ENCODE measurements at places on chromosomes 3 and 15.

DNA sequence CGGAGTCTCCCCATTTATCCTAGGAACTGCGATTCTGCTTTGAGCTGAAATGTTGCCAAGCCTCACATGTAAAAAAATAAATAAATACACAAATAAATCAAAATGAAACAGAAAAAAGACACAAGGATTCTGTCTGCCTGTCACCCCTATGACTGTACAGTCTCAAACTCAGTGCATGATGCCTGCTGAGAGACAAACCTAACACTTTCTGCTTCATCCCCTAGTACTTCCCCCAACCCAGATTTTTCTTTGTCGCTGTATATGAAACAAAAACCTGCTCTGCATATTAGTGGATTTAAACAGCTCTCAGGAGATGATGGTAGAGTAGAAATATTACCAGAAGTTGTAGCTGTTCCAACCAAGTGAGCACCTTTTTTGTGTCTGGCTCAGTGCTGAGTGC, 530.7 kb upstream of the CFAP20DC start:
- DNase-seq: no peak

GRCh38 chr3:81951106-81951505, 189.7 kb upstream of the GBE1 start:
- DNase-seq: no peak

DNA sequence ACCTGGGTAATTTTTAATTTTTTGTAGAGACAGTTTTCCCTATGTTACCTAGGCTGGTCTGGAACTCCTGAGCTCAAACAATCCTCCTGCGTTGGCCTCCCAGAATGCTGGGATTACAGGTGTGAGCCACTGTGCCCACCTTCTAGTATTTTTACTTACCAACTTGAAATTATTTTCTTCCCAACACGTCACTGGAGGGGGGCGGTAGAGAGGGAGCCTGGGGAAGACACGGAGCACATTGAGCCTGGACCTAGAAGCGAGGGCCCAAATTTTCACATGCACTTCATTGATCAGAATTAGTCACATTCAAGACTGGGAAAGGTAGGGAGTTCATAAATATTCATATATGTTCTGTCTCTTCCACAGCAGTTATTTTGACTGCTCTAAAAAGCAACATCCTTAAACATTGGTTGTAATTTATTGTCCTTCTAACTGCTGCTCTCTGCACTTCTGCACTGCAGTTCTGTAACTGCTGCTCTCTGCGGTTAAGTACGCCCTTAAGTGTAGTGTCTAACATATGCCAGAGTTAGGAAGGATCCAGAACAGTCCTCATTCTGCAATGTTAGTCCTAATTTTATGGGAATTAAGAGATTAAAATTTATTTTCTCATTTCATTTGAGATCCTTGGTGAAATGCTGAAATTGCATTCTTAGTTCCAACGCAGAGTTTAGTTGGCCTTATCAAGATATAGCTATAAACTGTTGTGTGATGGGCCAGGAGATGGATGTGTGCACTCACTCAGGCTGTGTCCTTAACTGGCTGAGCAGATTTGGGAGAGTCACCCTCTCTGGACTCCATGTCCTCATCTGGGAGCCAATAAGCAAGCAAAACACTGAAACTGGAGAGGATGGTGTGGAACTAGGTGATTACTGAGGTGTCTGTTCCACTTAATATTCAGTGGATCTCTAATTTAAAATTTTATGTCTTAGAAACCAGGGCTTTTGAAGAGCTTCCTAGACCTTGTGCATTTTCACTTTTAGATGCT, 98.2 kb downstream of the STRIT1 start:
- no peak for DNase-seq

DNA sequence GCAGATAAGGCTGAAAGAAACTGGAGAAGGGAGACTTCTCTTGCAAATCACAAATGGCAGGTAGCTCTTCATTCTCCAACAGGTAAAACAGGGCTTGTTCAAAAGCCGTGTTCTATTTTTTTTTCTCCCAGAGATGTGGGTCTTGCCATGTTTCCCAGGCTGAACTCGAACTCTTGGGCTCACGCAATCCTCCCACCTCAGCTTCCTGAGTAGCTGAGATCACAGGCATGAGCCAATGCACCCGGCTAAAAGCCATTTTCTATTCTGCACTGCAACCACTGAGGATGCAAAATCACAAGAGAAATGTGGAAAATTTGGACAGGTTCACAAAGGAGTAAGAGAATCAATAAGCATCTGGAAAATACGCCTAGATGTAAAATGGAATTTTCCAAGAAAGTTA, 19.5 kb downstream of the EIF4E3 start:
- no peak for DNase-seq

DNA sequence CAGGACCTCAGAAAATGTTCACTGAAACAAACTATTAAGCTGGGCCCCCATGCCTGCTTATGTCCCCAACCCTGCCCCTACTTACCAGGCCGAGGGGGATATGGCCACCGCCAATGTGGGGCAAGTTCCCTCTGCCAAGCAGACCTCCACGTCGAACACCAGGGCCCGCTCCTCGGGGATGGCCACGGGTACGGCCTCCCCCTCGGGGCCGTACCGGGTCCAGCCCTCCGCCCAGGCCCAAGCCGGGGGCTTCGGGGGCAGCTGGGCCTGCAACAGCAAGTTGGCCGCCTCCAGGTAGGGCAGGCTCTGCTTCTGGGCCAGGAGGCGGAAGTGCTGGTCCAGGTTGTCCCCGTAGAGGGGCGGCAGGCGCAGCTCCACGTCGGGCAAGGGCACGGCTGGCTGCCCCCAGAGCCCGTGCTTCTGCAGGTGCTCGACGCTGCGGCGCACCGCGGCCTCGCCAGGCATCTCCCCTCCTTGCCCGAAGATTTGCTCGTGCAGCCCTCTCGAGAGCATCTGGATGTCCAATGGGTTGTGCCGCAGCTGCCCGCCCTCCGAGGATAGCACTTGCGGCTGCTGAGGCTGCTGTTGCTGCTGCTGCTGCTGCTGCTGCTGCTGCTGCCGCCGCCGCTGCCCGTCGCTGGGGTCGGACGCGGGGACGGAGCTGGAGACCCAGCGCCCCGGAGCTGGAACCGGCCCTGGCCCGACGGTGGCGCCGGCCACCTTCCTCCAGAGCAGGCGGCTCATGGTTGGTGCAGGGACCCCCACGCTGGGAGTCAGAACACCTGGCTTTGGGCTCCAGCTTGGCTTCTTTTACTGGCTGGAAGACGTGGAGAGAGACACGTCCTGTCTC, 1.4 kb downstream of the POLG start:
- no peak for DNase-seq

GRCh38 chr3:98690876-98691275, 72.3 kb upstream of the ST3GAL6 start:
- no peak for DNase-seq

DNA sequence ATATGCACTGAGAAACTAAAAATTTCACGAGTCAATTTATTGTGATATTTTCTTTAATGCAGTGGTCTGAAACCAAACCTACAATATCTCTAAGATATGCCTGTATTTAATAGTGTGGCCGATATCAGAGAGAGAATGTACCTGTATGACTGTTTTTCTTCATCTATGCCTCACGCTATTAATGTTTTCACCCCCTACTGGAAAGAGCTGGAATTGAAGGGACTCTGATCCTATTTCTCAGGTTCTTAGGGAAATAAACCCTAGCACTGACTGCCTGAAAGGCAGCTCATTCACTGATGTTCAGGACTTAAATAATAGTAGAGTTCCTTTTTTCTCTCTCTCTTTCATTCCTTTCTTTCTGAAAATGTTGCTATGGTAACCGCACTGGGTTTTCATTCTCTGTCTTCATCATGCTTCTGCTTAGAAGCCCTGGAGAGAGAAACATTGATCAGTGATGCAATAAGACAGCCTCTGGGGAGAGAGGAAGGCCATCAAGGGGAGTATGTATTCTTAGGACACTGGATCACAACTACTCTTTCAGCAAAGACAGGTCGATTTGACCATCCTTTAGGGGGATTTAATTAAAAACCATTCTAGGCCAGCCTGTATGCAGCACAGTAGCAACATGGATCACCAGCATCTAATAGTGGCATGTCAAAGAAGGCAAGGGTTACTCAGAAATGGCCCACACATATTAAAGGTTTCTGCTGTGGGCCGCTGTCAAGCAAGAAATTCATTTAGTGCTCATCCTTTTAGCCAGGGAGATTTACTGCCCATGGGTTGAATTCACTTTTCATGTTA, 1135.7 kb downstream of the IGSF11 start:
- DNase-seq: no peak

GRCh38 chr3:69806735-69807438, 67.6 kb downstream of the MITF start:
- no peak for DNase-seq

DNA sequence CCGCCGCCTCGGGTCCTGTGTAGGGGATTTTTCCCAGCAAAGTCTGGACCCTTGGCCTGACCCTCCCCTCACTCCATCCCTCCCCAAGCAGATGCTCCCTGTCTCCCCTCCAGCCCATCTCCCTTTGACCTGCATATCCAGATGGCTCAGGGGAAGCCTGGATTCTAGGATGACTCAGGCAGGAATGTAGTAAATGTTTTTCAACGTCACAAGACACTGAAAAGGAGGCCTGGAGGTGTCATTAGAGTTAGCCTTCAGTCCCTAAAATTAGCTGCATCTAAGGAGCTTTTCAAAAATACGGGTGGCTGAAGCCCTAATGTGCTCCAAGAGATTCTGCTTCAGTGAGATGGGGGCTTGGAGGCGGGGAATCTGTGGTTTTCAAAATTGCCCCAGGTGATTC, 7.2 kb downstream of the ACAN start:
- no peak for DNase-seq

- DNase-seq: no peak
Measured at GRCh38 chr15:36643551-36643950, 64.1 kb downstream of the CDIN1 start.

DNA sequence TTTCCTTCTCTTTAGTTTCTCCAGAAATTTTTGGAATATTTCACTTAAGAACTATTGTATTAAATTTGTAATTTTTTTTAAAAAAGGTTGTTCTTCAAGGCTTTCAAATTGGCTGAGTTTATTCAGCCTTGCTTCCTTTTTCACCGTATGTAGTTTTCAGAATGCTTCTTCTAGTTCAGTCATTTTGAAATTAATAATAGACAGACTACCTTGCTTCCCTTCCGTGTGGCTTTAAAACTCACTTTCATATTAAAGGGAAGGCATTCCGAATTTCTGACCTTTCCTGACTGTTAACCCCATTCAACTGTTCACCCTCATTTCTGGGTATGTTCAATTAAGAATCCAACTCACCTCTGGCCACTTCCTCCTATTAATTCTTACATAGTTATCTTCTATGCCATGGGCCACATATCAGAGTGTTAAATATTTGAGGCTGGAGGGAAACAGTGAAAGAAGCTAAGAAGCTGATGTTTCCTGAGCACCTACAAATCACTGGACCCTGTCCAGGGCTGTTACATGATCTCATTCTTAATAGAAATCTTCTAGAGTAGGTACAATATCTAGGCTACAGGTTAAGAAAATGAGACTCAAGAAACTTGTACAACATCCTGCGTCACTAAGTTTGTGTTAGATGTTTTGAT, 237.5 kb downstream of the P3H2 start:
- no peak for DNase-seq

GRCh38 chr3:152232001-152232400, 36.7 kb upstream of the MBNL1 start:
- no peak for DNase-seq

DNA sequence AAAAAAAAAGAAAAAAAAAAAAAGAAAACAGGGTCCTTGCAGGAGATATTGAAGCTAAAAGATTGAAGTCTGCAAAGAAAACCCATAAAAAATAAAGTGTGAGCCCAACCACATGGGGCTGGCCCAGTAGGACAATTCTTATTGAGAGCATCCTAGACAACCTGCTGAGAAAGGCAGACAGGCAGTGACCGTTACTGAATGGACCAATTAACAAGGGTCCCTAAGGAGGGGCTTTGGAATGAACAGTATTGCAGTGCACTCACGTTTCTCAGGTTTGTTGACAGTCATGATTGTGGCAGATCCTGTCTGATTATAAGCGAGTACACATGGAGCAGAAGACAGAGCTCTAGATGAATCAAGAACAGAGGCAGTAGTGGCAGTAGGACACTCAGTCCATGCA, 168.6 kb downstream of the LSAMP start:
- no peak for DNase-seq

GRCh38 chr15:43232289-43232874, 11.6 kb upstream of the EPB42 start:
- DNase-seq: no peak

DNA sequence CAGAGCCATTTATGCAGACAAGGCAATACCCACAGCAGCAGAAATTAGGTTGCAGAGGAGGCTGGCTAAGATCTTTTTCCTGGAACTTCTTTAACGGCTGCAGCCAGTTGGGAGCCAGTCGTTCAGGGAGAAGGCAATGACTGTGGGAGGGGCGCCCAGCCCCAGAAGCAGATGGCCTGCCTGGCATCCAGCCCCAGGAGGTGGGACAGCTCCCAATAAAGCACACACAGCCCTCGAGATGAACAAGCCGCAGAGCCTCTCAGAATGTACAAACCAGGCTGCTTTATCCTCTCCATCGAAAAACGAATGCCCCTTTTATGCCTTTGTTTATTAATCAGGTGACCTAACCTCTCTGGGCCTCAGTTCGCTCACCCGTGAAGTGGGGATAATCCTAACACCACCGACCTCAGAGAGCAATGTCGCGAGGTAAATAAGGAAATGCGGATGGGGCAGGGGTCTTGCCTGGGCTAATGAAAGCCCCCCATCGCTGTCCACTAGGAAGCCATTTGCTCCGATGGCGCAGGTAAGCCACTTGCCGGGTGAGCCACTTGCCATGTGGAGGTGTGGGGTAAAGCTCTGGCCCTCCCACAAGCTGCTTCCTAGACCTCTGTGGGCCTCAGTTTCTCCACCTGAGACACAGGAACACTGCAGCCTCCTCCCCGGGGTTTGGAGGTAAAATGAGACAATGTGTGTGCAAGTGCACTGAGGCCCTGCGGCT, 35.8 kb downstream of the MGLL start:
- DNase-seq: peak; percentile 97

DNA sequence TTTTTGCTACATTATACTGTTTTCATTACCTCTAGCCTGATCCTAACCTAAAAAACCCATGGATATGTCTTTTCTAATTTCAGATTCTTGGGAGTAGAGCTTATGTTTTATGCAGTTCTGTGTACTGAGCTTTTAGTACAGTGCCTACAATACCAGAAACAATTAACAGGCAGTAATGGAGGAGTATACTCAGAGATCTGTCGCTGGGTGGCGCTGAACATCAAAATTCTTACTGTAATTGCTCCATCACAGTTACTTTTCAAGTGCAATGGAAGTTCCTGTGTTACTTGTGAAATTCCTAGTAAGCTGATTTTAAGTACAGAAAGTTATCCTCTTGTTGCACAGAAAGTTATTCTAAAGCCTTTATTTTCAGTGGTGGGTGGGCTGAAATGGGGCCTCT, 66.9 kb downstream of the RNF13 start:
- peak; percentile 61 for DNase-seq

Data from NCI-H446 (cell line).